Activated T-cell treated with anti-CD3 and anti-CD28 coated beads for 48 hours (primary cell): ENCODE measurements at places on chromosomes 7 and 10.

DNA sequence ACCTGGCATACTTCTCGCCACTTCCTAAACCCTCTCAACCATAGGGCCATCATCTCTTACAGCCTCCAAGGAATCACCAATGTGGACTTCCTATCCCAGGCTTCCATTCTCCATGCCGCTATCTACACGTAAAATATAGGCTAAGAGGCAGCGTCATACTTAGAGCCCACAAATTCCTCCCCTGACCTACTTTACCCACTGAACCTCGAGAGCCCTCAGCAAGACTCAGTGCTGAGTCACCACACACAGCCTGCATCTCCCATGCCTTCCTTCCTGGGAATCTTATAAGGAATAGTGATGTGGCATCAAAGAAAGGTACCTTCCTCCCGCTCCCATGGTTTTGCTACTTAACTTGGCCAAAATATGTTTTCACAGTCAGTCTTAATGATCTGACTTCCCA is 435.6 kb upstream of the NFE2L3 start:
- DNase-seq = no peak

- DNase-seq = no peak
These were observed 424.8 kb downstream of the MDFIC start for GRCh38 chr7:115346685-115347084.

DNA sequence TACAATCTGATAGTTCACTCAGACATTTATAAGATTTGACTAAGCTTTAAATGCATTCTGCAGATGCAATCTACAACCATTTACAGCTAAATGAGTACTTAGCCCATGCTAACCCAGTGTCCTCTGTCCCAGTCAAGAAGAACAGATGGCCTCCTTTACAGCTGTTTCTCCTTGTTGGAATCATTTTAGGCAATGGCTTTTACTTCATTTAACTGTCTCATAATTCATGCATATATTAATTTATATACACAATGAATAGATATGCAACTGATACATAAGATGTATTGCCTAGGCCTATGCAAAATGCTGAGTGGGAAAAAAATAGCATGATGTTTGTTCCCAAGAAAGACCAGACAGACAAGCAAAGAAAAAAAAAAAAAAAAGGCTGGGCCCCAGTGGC is 82.2 kb downstream of the TSPAN12 start:
- DNase-seq = no peak

DNA sequence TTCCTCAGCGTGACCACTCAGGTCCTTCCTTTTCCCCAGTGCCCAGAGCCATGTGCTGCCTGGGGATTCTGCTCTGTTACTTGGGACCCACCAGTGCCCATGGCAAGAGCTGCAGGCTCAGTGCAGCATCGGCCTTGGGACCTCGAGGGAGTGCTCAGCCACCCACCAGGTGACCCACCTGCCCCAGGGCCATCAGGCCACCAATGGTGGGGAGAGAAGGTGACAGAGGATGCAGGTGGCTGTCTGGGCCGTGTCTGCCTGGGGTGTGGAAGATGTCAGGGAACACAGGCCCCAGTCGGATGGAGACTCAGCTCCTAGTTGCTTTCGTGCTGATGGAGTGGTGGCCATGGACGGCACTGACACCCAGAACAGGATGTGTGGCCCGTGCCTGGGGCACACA is 104.7 kb upstream of the FAM20C start:
- DNase-seq = no peak

DNA sequence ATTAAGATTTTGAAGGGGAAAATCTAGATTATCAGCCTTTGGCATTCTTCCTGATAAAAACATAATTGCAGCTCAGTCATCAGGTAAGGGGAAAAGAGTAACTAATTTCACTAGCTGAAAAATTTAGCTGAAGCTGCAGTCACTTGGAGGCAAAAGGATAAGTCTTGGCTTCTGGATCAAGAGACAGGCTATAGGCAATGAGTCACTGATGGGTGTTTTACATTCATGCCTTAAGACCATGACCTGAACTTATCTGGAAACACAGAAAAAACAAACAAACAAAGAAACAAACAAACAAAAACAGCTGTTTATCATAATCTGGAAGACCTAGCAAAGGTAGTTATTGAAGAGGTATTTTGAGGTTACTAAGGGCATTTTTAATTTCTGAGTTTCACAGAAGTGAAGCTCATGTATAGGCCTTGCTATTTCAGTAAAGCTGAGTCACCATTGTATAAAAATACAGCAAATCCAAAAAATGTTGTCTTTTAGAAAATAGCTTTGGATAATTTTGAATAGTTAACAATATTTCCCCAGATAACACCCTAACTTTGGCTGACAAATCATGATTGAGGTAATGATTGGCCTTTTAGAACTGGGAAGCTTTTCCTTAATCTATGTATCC is 40.3 kb downstream of the ZNF22 start:
- DNase-seq = no peak

DNA sequence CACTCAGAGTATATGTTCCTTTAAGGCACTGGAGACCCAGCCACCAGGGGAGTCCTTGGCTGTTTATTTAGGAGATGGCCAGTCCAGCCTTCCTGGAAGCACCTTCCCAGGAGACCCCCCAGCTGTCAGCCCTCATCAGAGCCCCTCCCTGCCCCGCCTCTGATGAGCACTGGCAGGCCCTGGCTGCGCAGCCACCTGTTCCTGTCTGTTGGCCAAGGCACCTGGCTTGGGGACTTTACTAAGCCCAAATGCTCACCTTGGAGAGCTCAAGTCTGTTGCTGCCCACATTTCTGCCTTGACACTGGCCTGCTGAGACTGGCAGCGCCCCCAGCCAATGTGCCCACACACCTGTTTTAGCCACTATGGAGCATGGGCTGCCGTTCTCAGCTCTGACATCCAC is 124.7 kb downstream of the ELMO1 start:
- DNase-seq = no peak

GRCh38 chr10:90872648-90873020 is 860 bp downstream of the RPP30 start:
- no peak for DNase-seq

- DNase-seq = no peak
These were observed 1.2 kb upstream of the COL1A2 start for GRCh38 chr7:94393246-94394108.

DNA sequence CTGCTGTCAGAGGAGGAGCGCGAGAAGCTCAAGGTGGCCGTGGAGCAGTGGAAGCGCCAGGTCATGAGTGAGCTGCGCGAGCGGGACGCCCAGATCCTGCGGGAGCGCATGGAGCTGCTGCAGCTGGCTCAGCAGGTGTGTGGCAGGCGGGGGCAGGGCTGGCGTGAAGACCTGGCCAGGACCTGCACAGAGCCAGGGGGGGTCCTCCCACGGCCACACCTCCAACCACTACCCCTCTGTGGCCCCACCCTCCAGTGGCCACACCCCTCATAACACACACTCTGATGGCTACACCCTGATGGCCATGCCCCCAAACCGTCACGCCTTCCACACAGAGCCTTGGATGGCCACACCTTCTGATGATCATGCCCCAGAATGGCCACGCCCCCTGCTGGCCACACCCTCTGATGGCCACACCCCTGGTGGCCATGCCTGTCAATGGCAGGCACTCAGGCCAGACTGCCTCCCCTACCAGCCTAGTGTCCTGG is 23.4 kb upstream of the DPYSL4 start:
- peak; percentile 73 for DNase-seq

- no peak for DNase-seq
These were observed 27.1 kb downstream of the AKR1B1 start for GRCh38 chr7:134431815-134432214.

DNA sequence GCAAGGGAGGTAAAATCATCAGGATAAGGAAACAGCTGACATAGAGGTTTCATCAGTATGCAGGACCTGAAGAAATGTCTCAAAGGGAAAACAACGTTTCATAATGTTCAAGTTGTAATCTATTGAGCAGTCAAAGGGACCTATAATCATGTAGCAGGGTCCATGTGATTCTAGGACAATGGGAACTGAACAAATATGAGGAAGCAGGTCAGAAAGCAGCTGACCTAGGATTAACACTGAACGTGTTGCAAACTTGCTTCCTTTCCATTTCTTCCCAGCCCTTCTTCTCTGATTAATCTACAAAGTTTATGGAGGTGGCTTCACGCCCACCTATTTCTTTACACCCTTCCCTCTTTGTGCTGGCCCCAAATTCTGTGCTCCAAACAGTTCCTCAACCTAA is 256.9 kb upstream of the AKR1E2 start:
- no peak for DNase-seq

GRCh38 chr7:16609842-16610450 is 35.6 kb downstream of the ANKMY2 start:
- DNase-seq = no peak

- no peak for DNase-seq
These were observed 184.9 kb downstream of the ITGB1 start for GRCh38 chr10:32773105-32773504.

DNA sequence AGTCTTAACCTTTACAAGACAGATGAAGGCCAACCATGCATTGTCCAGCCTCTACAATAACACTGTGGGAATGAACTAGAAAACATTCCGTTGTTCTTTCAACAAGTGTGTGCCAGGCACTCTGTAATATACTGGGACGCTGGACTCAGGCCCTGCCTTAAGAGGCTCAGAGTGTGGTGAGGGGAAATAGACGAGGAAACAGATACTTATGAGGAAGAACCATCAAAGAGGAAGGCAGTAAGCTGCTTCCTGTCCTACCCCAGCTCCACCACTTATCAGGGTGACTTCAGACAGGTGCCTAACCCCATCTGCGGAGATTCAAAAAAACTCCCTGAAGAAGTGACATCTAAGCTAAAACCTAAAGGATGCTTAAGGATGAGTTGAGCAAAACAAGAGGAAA is 8.9 kb upstream of the TRIM8 start:
- no peak for DNase-seq

- DNase-seq = no peak
These were observed 5.3 kb upstream of the ARHGAP19 start for GRCh38 chr10:97297556-97298222.

GRCh38 chr10:44949915-44950314 is 9.7 kb upstream of the RASSF4 start:
- no peak for DNase-seq

GRCh38 chr7:128818694-128819093 is 11.5 kb upstream of the FLNC start:
- no peak for DNase-seq

GRCh38 chr10:124642088-124642710 is 102.0 kb downstream of the FAM53B start:
- no peak for DNase-seq

- no peak for DNase-seq
These were observed 52.3 kb upstream of the ZNF33B start for GRCh38 chr10:42690449-42691360.

- DNase-seq = no peak
These were observed 88.5 kb downstream of the MDFIC start for GRCh38 chr7:115010441-115010820.

GRCh38 chr10:129706081-129706480 is 239.0 kb downstream of the MGMT start:
- no peak for DNase-seq

GRCh38 chr10:3469639-3470020 is 297.0 kb upstream of the PITRM1 start:
- no peak for DNase-seq

DNA sequence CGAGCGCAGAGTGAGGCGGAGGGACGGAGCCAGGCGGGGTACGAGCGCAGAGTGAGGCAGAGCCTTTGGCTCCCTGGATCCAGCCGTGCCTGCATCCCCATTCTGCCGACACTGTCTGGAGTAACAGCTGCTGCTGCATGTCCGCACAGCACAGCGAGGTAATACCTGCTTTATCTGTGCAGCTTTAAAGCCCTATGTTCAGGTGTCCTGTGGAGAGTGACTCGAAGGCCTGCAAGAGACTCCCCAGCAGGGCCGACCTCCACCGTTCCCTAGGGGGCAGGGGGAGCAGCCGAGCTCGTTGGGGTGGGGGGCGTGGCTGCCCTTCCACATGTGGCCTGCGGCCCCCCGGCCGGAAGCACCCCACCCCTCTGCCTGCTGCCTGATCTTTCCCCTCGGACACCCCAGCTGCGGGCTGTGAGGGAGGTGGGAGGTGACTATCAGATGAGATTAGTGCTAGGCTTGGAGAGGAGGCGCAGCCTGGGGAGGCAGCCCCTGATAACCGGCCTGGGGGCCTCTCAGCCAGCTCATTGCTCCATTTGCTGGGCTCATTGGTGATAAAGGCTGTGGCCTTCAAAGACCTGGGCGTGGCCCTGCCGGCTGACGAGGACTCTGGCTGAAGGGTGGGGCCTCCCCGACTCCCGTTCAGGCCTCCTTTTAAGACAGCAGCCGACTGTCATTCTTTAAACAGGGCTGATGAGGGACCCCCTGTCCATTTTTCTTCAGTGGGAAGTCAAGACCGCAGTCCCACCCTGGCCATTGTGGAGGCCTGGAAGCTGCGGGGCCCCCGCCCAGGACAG is 8.0 kb downstream of the VENTX start:
- DNase-seq = no peak

GRCh38 chr7:17095931-17096330 is 202.5 kb upstream of the AHR start:
- DNase-seq = no peak

DNA sequence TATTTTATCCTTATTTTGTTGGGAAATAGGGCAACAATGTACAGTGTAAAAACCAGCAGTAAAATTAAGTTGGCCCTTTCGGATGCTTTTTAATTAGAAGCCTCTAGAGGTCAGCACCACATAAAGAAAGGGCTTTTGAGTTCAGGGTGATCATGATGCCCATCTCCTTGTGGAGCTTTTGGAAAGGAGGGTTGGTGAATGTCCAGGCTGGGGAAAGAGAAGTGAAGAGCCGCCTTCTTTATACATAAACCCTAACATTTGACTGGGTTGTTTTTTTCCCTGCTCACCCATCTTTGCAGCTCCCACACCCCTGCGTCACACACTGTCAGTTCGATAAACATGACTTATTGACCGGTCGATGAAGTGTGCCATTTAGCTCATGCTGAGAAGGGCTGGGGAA is 29.8 kb downstream of the MTURN start:
- no peak for DNase-seq

- no peak for DNase-seq
These were observed 32.2 kb upstream of the ITGB8 start for GRCh38 chr7:20298486-20298901.

GRCh38 chr10:133373174-133374090 is at the start of gene ECHS1:
ECHS1 (minus strand) TSS chr10:133373354; CDS start chr10:133373333, 21 bp downstream.
- peak; percentile 95 for DNase-seq

- DNase-seq = no peak
These were observed 29.4 kb downstream of the DKK1 start for GRCh38 chr10:52343439-52343838.
